ENCODE measurements at places on chromosomes 5 and 9.

- no peak for DNase-seq
These were observed 27.1 kb downstream of the CDH9 start for GRCh38 chr5:27011274-27011673.

DNA sequence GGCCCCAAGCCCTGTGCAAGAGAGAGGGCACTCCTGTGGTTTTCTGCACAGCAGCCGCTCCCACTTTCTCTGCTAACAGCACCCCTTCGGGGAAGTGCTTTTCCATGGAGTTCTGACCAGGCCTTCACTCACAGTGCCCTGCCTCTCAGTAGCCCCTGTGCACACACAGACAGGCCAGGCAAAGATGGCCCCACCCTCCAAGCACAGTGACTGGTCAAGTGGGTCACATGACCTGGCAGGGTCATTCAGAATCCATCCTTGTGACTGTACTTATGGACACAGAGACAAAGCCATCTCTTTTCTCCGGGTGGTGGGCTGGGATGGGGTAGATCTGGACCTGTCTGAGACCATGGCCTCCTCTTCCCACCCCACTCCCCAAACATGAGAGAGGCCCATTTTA, 82.5 kb downstream of the PSD2 start:
- DNase-seq = no peak

GRCh38 chr9:84519413-84519812, 150.1 kb upstream of the NTRK2 start:
- DNase-seq = no peak

GRCh38 chr5:78953092-78953800, 31.9 kb downstream of the ARSB start:
- peak; percentile 31 for DNase-seq

- no peak for DNase-seq
These were observed 2.4 kb downstream of the SEC61B start for GRCh38 chr9:99224445-99224844.

DNA sequence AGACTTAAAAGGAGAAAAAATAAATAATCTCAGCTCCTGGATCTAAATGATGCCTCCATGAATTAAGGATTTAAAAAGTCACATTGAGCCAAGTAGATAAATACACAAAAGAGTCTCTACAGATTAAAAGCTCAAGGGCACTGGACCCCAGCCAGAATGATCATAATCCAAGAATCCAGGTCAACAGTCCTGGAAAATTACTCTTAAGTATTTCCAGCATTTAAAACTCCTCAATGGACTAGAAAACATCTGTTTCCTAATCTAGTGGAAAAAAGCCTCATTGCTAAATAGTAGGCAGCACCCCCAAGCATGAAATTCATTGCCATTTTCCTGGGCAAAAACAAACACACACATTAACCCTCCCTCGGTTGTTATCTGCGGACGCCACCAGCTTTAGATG, 96.8 kb downstream of the FRMD3 start:
- DNase-seq = no peak

- no peak for DNase-seq
These were observed 121.3 kb downstream of the ADAMTS2 start for GRCh38 chr5:179223961-179224360.

GRCh38 chr9:136404801-136405136, 4.8 kb upstream of the SNAPC4 start:
- no peak for DNase-seq

GRCh38 chr5:116989995-116990394, 415.4 kb upstream of the SEMA6A start:
- DNase-seq = no peak

- DNase-seq = no peak
These were observed 98.2 kb downstream of the GHR start for GRCh38 chr5:42521406-42521805.

DNA sequence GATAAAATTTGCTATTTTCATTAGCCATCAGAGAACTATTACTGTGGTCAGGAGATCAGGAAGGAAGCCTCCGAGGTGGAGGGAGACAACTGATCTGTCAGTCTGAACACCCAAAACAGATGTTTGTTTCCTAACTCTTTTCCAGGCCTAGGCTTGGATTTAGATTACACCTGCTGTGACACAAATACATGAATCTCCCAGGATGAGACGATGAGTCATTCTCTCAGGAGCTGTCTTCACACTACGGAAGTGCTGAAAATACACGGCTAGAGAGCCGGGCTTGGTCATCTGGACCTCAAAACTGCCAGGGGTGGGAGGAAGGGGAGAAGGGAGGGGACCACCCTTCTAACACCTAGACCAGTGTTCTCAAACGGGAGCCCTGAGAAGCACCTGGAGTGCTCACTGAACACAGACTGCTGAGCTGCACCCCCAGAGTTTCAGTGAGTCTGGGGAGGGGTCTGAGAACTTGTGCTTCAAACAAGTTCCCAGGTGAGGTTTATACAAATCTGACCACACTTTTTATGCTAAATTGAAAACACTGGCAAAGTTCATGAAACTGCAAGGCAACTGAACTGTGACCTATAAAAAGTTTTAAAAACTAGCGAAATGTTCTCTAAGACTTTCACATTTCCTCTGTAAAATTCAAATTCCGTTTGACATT, 80.3 kb upstream of the EQTN start:
- no peak for DNase-seq

GRCh38 chr5:10935536-10935935, 174.5 kb upstream of the DAP start:
- no peak for DNase-seq

- DNase-seq = no peak
These were observed 3.7 kb upstream of the NIPAL4 start for GRCh38 chr5:157456301-157456700.

DNA sequence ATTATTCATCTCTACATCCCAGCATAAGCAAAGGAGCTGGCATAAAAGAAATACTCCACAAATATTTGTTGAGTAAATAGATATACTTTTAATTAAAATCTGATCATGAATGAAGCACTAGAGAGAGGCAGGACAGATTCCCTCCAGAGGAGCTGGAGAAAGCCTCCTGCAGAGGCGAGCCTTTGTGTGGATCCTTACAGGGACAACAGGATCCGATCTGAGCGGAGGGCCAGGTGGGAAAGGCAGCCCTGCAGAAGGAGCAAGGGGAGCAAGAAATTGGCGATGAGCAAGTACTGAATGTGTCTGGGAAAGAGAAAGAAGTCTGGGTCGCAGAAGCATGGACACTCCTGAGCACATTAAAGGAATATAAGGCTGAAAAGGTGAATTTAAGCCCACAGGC, 69.4 kb downstream of the EBF1 start:
- no peak for DNase-seq

- DNase-seq = no peak
These were observed 328.8 kb upstream of the PIK3R1 start for GRCh38 chr5:67886761-67887160.

DNA sequence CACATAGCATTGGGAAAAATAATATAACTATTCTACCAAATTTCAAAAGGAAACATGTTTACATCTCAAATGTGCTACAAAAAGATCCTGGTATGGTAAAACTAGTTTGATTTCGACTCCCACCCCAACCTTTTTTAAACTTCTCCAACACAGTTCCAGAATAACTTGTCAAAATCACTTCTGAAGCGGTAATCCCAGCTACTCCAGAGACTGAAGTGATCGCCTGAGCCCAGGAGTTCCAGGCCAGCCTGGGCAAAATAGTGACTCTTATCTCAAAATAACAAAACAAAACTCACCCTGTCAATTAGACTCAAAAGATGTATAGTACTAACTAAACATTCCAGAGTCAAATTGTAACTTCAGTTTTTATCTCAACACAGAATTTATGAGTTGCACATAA, 71.3 kb upstream of the RNF38 start:
- DNase-seq = no peak

DNA sequence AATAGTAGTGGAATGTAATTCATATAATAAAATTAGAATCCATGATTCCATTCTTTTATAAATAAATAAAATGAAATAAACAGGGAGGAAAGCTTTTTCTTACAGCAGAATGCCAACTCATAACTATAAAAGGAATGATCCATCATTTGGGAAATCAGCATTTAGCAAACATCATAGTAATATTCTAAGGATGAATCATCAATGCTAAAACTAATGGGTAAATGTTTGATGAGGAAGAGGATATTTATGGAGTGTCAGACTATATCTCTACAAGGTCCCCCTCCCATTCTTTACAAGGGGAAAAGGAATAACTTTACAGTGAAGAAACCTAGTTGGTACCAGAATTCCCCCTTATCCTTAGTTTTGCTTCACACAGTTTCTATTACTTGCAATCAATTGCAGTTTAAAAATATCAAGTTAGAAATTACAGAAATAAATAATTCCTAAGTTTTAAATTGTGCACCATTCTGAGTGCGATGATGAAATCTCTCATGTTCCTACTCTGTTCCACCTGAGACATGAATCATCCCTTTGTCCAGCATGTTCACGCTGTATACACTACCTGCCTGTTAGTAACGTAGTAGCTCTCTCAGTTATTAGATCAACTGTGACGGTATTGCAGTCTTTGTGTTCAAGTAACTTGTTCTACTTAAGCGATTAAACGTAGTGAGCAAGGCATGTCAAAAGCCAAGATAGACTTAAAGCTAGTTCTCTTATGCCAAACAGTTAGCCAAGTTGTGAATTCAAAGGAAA, 14.2 kb upstream of the JAKMIP2 start:
- no peak for DNase-seq

Measured in HFF-Myc (cell line).